Kidney epithelial cell (primary cell): ENCODE measurements at places on chromosomes 5 and 9. TPM values are rescaled to one million over a fixed set of nuclear protein-coding genes. Genes with fewer than 3 reads are reported as not detected.
A peak's percentile ranks its signal among the peaks of the same experiment; 100 is the strongest.

DNA sequence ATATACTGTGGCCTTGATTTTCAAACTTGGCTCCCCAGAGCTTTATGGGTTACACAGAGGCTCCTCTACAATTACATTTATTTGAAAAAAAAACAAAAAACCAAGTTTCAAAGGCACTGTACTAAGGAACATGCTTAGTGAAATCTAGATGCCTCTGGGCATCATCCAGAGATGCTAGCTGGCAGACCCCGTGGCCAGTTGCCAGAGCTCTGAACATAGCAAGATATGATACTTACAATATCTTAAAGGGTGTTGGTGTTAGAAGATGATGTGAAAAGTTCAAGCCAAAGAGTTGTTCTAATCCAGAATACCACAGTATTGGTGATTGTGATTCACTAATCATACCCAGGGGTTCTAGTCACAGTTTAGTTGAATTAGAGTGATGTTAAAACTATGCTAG lies 87.8 kb downstream of the JAK2 start:
- no peak for DNase-seq

DNA sequence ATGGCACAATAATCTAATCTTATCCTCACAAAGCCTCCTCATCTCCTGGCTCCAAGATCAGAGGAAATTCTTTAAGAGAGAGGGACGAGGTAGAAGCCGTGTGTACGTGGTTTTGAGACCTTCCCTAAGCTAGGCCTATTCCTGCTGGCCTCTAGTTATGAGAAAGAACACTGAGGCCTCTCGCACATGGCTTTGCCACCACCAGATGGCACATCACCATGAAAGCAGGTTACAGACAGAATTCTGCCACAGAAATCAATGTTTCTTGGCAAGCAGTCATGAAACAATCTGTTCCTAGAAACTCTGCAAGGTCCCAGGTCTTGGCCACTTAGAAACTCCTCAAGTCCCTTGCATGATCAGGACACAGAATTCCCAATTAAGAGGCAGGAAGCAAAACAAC lies 268.2 kb upstream of the TAS2R1 start:
- no peak for DNase-seq

DNA sequence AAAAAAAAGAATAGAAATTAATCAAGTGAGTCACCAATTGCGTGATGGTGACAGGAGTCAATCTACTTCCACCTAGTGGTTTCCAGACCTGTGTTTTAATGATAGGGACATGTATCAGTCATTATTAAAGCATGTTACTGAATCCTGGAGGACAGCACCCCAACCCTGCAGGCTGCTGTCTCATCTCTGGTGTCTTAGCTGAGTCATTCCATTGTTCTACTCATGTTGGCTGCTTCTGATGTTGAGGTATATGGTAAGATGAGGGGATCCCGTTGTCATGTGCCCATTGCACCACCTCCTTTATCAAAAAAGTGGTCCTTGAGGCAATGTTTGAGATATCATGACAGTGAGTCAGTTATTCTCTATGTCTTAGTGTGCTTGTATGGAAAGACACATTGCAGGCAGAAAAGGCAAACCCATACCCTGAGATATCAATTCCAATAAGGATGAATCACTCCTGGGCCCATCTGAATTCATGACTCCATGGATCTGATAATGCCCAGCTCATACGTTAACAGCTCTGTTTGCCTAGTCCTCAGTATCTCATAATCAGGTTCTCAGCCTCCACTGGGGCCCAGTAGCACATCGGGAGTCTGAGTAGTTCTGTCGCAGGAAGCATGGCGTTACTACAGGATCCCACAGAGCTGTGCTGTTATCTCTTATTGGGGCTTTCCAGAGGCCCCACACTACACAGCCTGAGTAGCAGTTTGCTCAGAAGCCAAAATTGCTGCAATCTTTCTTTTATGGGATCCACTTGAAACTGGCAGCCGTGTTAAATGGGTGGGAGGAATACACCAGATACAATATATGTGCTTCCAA lies 31.2 kb downstream of the HMGCS1 start:
- no peak for DNase-seq

IL3 gene
- not detected in 2 replicates for total RNA-seq

DNA sequence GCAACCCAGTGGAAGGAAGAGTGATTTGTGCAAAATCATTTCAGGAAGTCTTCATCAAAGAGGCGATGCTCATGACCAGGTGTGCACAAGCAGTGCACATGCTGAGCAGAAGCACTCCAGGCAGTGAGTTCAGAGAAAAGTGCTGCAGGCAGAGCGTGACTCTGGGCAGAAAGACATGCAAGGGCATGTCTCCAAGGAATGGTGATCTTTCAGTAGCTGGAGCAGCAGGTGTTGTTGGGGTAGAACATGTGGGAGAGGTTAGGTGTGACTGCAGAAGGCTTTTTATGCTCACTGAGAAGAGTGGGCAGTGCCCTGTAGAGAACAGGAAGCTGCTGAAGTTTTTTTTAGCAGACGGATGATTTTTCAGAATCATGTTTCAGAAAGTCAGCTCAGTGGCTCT lies 545.4 kb upstream of the TLE4 start:
- DNase-seq: peak; percentile 7

CFAP90 gene
- total RNA-seq: 0.34 TPM in 1 of 2 replicates, not detected in the other

TAF11L5 gene
- total RNA-seq: not detected in 2 replicates

GRCh38 chr5:170885809-170886208 lies 24.0 kb downstream of the RANBP17 start:
- no peak for DNase-seq

GRCh38 chr9:18596920-18597319 lies 123.0 kb downstream of the ADAMTSL1 start:
- DNase-seq: no peak

ECSCR gene
- total RNA-seq: not detected in 2 replicates

- DNase-seq: peak; percentile 86
Observed at GRCh38 chr9:132042324-132042723, 37.3 kb downstream of the MED27 start.

DNA sequence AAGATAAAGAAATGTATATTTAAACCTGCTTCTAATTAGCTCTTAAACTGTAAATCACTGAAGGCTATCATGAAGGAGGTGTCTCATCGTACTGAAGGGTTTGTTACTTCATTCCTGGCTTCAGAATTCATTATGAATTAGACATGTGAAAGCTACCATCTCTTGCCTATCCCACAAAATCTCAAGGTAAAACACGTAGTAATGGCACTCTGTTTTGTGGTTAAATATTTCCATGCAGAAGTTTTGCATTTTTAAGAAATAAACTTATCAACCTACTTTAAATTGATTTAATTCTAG lies 490.7 kb upstream of the NUDT12 start:
- no peak for DNase-seq

TGFBI gene
- total RNA-seq: 443 and 453 TPM in 2 replicates

- peak; percentile 94 for DNase-seq
Observed at GRCh38 chr9:129141066-129142041, 30.1 kb downstream of the PTPA start.

GRCh38 chr5:18152671-18153070 lies 518.4 kb downstream of the TAF11L14 start:
- DNase-seq: no peak

MARVELD2 gene
- 27.6 and 28.6 TPM in 2 replicates for total RNA-seq

DNA sequence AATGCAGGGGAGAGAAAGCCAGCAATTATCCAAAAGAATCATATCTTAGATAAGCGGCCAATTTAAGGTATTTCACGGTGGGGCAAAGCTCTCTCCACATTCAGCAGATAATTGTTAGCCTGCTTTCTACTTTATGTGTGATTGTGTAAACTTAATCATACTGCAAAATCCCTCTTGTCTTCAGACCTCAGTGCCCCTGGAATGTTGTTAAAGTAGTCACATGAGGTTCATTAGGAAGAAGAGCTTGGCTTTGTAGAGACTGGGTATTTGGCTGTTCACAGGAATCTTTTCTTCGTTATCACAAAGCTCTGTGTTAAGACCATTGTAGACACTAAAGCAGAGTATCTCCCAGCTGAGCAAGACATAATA lies 127.0 kb downstream of the RFK start:
- no peak for DNase-seq

- peak; percentile 38 for DNase-seq
Observed at GRCh38 chr9:83572524-83572923, 34.3 kb upstream of the FRMD3 start.
